Stimulated activated CD8-positive, alpha-beta memory T cell treated with anti-CD3 and anti-CD28 coated beads, Interleukin-4, amount 100 ng/mL, for 1 hour (primary cell): ENCODE measurements at places on chromosomes 16 and 17.

- DNase-seq, result no peak
Measured at GRCh38 chr17:21214777-21215541, 998 bp upstream of the TMEM11 start.

- DNase-seq, result no peak
Measured at GRCh38 chr17:16439811-16440351, 24.5 kb downstream of the TRPV2 start.

- no peak for DNase-seq
Measured at GRCh38 chr17:65323049-65323448, 185.9 kb downstream of the RGS9 start.

GRCh38 chr17:54439816-54440215 is 460.8 kb upstream of the TOM1L1 start:
- DNase-seq, result no peak

- no peak for DNase-seq
Measured at GRCh38 chr16:74874912-74875546, 100.4 kb upstream of the FA2H start.

DNA sequence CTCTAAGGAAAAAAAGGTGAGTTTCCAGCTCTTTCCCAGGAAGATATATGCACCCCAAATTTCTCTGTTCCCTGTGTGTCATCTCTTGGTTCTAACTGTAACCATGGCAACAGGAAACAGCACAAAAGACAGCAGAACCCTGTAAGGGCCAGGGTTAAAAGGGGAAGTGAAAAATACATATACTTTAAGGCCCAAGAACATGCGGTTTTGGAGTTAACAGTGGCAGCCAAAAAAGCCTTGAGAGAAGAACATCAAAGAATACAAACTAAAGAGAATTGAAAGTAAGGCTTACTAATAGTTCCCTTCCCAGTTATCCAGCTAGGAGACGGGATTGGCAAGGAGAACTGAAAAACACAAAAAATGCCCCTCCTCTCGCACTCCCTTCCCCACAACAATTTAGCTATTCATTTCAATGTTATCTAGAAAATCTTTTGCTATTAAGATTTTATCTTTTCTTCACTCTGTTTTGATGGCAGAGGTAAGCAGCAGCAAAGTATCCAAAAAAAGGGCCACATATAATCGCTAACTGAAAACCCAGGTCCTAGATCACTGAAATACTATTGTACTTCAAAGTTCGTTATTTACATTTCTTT is 1.5 kb downstream of the SPOP start:
- no peak for DNase-seq

GRCh38 chr17:59711936-59712335 is 4.5 kb downstream of the VMP1 start:
- no peak for DNase-seq

DNA sequence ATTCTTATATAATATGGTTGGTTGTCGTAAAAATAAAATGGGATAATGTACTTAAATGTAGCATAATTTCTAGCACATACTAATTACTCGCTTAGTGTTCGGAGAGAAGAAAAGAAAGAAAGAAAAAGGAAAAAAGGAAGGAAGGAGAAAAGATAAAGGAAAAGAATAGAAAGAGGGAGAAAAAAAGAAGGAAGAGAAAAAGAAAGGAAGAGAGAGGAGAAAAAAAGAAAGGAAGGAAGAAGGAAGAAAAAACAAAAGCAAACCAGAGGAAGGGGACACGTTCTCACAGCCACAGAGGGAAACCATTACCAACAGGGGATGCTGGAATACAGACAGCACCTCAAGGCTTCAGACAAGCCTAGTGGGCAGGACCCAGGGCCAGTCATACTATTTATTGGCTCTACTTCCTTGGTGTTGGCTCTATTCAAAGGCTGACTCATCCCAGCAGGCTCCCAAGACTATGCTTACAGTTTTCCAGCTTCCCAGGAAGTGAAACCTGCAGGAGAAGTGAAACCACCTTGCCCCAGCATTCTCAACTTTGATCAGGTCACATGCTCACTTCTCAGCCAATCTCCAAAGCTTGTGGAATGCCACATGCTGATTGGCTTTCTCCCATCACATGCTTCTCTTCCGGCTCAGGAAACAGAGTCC is 273.5 kb upstream of the IRX5 start:
- DNase-seq, result no peak

DNA sequence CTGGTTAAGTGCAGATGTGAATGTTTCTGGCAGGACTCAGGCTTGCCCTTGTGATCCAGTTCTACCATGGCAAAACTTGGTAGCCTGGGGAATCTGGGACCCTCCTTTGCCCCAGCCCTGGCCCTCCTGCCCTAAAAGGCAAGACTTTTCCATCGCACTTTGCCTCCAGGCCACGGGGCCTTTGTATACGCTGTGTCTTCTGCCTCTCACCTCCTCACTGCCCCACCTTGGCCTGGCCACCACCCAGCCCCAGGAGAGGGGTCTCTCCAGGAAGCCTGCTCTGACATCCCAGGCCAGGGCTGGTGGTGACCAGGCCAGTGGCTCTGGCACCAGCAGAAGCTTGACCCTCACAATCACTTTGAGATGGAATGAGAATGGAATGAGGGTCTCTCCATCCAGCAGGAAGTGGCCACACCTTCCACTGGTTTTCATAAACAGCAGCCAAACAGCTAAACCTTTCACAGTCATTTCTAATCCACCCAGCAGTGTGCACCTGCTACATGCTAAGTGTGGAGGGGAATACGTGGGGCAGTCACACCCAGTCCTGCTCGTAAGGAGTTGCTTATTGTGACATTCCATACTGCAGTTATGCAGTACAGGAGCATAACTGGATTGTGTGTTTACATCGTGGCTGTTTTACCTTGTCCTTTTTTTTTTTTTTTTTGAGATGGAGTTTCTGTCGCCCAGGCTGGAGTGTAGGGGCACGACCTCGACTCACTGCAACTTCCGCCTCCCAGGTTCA is 1.6 kb upstream of the MRPL38 start:
- no peak for DNase-seq

DNA sequence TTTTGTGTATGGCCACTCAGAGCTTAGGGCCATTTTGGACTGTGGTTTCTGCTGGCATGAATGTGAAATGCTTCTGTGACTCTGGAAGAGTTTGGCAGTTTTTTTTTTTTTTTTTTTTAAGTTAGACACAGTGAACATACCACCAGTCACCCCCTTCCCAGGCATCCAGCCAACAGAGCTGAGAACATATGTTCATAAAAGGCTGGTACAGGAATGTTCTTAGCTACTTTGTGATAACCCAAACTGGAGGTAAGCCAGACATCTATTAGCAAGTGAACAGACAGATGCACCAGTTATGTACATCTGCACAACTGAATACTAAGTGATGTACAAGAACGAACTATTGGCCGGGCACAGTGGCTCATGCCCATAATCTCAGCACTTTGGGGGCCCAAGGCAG is 92.7 kb downstream of the ABCC1 start:
- DNase-seq, result no peak

DNA sequence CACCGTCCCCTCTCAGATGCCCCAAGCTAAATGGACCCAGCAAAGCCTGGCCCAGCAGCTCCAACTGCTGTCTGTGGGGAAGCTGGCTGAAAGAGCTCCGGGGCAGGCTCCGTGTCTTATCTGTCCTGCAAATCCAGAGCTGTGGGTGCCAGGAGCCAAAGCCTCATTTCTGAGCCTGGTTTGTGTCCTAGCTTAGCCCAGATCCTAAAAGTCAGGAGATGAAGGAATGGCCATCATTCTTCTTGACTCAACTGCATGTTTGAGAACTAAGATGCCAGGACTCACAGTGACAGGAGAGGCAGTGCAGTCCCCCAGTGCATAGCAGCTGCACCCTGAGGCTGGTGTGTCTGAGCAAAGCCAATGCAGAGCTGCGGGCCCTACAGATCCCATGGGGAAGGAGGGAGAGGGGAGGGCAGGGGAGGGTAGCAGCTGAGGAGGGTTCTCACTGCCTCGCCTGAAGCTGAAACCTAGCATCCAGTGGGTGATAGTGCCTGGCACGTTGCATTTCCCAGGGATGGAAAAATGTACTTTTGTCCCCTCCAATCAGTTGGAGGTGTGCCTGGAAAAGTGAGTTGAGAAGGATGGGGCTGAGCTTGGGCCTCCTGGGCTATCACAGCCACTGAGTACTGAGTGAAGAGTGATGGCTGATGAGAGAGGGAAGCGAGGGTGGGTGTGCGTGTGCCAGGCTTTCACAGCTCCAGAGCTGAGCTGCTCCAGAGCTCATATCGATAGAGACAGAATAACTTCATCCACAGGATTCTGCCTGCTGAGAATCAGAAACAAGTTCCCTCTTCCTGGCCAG is 24.5 kb upstream of the CD300E start:
- DNase-seq, result no peak

DNA sequence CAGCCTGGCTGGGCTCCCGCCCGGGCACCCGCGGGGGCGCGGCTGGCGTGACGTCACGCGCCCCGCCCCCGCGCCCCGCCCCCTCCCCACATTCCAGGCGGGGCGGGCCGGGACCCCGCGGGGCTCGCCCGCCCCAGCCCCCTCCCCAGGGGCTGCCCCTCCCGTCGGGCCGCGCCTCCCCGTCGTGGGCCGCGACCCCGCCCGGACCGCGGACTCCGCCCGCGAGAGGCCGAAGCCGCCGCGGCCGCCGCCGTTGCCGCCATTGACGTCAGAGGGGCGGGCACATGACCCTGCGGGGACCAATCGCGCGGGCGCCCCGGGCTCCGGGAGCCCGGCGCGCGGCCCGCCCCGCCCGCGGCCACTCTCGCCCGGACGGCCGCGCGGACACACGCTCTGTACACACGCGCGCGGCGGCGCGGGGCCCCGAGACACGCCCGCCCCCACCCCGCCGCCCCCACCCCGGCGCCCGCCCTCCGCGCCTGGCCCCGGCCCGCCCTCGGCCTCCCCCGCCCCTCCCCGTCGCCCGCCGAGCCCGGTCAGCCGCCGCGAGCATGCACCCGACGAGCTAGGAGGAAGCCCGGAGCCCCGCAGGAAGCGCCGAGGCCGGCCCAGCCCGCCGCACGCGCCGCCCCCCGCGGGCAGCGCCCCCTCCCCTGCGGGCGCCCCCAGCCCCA is at the start of gene CMIP:
Gene CMIP (plus strand): TSS at position 361 of the 674 bp plus-strand sequence.
- peak; percentile 47 for DNase-seq
